Femur (tissue), 1 donor: ENCODE measurements at places on chromosomes 12 and 14.

DNA sequence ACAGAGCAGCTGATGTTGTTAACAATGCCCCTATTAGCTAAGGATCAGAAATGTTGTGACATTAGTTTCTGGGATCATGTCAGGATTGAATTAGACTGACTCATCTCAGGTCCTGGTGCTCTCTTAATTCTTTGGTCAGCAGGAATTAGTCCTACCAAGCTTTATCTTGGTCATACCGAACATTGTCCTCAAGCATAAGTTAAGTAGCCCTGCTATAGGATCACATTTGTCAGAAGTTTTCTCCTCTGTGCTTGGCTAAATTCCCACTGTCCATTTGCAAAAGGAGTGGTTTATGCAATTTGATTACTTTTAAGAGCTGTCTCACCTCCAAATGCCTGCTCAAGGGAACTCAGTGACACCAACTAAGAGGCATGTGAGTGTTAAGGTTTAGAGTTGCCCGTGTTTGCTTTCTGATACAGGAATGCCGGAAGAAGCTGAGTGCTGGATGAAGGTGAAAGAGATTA, 48.4 kb upstream of the IFNG-AS1 start:
- DNase-seq, result no peak

DNA sequence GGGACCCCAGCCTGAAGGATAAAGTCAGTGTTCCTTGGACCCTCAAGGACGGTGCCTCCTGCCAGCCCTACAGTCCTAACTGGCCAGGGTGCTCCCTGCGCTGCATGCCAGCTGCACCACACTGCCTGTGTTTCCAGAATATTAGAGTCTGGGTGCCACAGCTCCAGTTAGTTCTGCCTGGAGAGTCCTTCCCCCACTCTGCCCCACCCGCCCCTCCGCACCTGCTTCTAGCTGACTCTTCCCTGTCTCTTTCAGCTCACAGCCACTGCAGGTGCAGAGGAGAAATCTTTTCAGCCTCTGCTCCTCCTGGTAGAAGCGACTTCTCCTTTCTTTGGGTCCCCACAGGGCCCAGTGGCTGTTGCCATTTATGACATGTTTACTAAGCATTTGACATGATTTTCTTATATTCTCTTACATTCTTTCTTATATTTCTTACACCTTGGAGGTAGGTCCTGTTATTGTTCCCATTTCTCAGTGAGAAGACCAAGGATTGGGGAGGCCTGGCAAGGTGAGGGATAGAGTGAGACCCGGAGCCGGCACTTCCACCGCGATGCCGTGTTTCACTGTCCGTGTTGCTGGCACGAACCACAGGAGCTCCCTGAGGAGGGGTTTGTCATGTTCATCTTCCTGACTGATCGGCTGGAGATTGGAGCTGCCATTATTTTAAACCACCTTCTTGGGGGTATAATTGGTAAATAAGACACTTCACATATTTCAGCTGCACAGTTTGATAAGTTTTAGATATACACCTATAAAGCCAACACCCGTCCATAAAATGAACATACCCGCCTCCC, 29.4 kb downstream of the SYNE3 start:
- no peak for DNase-seq

GRCh38 chr12:89947437-89948270, 239.0 kb upstream of the ATP2B1 start:
- DNase-seq, result no peak

DNA sequence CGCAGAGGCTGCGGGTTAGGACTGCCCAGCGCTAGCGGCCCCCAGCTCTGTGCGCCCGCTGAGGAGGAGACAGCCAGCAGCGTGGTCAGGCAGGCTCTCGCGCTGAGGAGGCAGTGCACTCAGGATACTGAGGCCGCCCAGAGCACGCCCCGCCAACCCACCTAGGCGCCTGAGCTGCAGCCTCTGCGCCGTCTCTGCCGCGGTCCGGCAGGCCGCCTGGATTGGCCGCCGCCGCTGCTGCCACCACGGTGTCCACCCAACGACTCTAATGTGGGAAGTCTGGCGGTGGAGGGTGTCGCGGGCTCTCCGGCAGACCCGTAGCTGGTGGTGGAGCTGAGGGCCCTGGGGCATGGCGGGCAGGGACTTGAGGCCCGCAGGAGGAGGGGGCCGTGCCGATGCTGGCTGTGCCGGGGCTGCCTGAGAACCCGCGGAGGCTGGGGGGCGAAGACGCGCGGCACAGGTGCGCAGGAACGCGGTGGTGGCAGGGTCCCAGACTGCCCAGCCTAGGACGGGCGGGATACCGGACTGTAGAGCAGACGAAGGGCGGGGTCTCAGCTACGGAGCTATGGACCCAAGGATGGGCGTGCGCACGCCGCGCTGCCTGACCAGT, 69.9 kb downstream of the ASCL4 start:
- DNase-seq, result no peak

- no peak for DNase-seq
These were observed 611.2 kb downstream of the RPS29 start for GRCh38 chr14:48974994-48975393.

DNA sequence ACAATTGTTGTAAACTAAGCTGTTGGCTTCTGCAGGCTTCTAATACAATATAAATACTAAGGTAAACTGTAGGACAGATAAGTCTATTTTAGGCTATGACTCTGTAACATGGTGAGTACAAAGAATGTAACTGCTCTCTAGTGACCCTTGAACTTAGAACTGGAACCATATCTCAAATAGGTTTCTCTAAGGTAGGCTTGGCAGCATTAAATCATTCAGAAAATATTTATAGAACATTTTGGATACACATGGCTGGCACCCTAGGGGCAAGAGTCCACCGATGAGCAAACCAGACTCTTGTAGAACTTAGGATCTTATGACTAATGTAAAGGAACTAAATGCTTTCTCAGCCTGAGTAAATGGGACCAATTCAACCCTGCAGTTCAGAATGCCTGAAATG, 19.4 kb upstream of the SLC25A3 start:
- DNase-seq, result no peak

- DNase-seq, result no peak
These were observed 465.4 kb upstream of the FOXG1 start for GRCh38 chr14:28301179-28301578.

GRCh38 chr14:58501214-58501816, 73.8 kb downstream of the KIAA0586 start:
- peak; percentile 31 for DNase-seq

DNA sequence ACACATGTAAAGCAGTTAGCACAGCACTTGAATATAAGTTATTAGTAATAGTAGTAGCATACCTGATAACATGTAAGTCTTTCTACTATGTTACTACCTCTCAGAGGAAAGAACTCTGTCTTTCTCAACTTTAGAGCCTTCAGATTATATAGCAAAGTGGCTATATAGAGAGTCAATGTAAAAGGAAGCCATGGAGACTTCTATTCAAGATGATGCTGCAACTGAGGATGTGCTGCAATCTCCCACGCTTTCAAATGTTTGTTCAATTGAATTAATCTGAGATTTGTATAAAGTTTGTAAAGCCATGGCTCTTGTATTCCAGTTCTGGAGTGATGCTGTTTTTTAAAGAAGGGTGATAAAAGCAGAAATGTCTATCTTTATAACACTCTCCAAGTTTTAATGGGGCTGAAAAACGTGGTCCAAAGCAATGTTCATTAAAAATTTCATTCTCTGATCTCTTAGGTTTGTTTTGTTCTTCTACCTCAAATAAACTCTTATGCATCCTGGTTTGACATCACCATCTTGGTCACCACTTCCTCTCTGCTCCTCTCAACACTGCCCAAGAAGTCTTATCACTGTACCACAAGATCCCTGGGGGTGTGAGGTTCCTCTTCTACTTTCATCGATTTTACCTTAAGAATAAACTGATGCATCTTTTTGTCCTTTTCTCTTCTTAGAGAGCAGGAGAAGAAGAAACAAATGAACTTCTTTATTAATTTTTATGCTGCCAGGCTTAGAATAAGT, 40.6 kb downstream of the C12orf42 start:
- DNase-seq, result no peak

DNA sequence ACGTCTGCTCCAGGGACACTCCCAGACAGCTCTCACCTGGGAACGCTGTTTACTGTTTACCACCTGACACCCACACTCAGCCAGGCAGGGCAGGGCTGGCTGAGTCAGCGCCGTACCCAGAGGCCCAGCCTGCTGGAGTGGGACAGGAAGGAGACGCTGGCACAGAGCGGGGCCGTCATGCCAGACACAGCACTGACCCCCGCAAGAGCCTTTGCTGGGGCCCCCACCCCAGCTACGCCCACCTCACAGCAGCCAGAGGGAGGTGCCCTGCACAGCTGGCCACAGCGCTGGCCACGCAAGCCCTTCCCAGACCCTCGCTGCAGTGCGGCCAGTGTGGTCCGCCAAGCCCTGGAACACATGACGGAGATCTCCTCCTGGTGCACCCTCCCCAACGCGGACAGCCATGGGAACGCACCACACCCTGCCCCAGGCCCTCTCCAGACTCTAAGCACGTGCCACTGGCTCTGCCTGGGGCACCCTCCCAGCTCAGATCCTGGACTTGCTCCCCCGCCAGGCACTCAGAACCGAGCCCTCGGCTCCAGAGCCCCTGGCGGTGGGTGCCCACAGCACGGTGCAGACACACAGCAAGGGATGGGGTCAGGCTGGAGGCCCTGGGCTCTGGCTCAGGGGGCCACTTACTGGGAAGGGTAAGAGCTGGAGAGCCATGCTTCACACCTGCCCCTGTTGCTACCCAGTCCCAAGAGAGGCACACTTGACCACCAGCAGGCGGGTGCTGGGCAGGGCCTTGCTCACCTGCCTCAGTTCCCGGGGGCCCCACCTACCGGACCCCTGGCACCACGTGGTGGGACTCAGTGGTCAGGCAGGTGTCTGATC, 5.7 kb downstream of the AHNAK2 start:
- DNase-seq, result peak; percentile 76

GRCh38 chr12:66149702-66150398, 19.3 kb upstream of the LLPH start:
- no peak for DNase-seq

DNA sequence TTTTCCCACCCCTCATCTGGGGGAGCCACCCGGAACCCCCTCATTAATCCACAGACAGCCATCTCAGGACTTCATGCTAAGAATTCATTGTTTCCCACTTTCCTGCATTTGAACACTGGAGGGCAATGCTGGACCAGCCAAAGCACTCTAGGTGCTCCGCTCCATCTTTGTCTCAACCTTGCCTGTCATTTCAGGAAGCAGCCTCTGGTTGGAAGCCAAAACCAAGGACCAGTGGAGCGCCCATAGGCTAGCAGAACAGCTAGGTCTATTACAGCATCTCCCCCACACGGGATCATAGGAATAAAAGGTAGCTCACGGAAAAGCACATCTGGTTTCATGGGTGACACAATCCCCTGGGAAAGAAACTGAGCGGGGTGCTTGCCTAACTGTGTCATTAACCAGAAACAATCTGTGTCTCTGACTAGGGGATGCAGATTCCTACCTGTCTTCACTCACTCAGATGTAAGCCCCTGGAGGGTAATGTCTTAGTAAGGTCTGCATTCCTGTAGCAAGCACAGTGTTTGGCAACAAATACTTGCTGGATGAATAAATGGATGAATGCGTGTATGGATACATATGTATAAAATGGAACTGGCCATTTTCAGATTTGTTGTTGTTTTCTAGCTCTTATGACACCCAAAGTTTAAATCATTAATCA, 197.0 kb downstream of the DAD1 start:
- peak; percentile 73 for DNase-seq

DNA sequence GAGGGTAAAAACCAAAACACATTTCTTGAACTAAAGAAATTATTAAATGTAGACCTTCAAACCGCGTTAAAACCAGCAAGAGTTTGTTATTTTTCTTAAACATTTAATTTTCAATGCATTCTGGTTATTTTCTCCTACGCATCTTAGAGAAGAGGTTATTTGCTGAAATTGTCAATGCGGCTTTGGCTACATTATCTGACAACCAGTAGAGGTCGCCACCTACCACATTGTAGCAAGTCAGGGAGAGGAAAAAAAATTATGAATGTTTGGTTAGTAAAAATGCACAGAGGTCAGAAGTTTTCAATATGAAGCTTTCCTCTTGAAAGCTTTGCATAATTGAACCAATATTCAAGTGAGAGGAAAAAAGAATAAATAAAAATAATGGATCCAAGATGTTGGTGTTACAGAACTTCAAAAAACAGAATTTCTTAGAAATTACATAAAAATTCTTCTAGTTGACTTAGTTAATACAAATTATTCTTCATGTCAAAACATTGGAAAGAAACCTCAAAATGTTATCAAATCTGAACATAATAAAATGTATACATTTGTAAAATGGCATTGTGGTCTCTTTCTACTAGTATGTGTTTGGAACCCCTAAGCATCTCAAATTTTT, 159.4 kb upstream of the TMTC2 start:
- DNase-seq, result peak; percentile 50

GRCh38 chr12:93950311-93950710, 198.1 kb upstream of the PLXNC1 start:
- no peak for DNase-seq

- no peak for DNase-seq
These were observed 92.8 kb upstream of the OSBPL8 start for GRCh38 chr12:76652402-76652801.

- DNase-seq, result no peak
These were observed 29.6 kb upstream of the SLC6A13 start for GRCh38 chr12:292186-292585.

DNA sequence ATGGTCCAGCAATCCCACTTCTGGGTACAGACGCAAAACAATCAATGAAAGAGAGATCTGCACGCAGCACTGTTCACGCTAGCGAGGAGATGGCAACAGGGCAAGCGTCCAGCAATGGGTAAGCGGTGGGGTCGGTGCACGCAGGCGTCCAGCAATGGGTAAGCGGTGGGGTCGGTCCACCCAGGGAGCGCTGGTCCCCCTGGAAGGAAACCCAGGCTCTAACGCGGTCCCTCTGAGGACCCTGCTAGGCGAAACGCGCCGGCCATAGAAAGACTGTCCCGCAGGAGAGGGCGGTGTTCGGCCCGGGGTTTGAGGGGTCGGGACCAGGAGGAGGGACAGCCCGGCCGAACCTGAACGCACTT, 618 bp upstream of the PGAM5 start:
- no peak for DNase-seq

DNA sequence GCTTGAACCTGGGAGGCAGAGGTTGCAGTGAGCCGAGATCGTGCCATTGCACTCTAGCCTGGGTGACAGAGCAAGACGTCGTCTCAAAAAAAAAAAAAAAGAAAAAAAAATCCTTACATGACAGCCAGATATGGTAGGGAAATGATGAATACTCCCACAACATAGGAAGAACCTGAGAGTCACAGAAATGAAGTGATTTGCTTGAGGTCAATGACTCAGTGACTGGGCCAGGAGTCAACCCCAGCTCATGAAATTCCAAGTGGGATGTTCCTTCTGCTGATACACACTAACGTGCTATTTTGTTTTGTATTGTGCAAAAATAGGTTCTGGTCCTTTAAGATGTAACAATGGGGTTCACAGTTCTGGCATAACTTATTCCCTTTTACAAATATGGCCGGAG, 9.0 kb downstream of the RHOF start:
- no peak for DNase-seq

- no peak for DNase-seq
These were observed 37.3 kb downstream of the PARP11 start for GRCh38 chr12:3835914-3836313.

- no peak for DNase-seq
These were observed 31.0 kb downstream of the EID3 start for GRCh38 chr12:104334581-104334980.
